ENCODE measurements at places on chromosomes 16 and 17.

GRCh38 chr17:12046786-12047185 lies 26.1 kb downstream of the MAP2K4 start:
- no peak for DNase-seq

GRCh38 chr16:71537643-71538042 lies 11.4 kb downstream of the CHST4 start:
- peak; percentile 54 for DNase-seq

GRCh38 chr17:1896243-1897104 lies 66.7 kb downstream of the RPA1 start:
- no peak for DNase-seq

DNA sequence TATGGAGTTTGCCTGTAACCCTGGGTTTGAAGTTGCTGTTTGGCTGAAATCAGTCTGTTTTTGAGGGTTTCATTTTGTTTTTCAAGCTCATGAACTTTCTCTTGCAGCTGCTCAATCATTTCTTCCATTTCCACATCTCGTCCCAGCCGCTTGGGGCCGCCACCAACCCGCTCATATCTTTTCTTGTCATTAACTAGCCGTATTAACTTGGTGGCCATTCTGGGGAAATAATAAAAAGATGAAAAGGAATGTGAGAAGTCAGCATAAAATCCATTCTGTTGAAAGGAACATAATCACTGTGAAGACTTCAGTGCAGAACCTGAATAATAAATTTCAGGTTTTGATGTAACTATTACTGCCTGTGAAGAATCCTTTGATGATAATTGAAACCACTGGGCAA lies 11.5 kb downstream of the RPGRIP1L start:
- no peak for DNase-seq

DNA sequence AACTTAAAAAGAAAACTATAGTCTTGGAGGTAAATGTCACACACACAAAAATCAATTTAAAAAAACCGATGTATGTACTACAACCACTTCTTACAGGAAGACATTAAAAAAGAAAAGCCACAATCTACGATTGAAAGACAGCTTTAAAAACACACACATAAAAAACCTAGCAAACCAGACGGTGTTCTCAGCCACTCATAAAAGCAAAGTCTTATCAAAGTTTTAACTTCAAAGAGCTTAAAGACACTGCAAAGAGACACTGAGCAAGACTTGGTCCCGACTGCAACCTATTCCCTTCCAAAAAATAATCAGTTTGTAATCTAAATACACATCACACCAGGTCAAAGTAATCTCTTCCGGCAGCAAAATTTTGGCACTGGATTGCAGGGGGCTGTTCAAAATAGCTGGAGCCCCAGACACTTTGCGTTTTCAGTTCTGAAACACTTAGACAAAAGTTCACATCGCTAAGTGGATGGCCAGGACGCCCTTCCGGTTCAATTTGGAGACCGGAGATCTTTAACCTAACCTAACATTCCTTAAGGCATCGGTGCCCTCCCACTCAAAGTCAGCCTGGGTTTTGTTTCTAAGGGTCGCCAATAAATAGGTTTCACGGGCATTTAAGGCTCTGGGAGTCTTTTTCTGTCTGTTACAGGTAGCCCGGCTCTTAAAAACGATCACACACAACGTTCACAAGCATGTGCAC lies 2.6 kb downstream of the ZCCHC14 start:
- DNase-seq = no peak

DNA sequence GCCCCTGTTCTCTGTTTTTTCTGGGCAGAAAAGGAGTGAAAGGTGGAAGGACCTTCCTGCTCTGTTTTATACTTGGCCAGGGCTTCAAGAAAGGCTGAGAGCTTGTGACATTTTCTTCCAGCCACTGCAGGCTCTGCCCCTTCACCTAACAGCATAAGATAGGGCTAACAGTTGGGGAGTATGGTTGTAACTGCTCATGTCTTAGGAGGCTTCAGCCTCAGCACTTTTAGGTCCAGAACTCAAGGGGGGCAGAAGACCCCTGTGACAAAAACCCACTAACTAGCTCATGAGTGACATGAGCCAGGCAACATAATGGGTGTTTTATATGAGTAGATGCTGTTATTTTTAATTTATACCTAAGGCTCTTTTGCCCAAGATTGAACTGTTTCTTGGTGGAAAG lies 4.9 kb downstream of the ALDOA start:
- DNase-seq = no peak
